HTR-8/SVneo (cell line): ENCODE measurements at places on chromosomes 12 and 14.

DNA sequence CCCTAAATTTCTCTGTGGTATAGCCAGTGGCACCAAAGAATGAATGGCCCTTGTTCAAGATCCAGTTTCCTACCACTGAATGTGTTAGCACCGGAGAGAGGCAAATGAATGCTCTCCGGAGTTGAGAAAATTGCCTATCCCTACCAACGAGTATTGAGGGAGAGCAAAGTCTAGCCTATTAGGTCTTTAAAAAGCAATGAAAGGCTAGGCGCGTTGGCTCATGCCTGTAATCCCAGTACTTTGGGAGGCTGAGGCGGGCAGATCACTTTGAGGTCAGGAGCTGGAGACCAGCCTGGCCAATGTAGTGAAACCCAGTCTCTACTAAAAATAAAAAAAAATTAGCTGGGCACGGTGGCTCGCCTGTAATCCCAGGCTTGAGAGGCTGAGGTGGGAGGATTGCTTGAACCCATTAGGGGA lies 898 bp upstream of the RAB15 start:
- DNase-seq, result no peak

DNA sequence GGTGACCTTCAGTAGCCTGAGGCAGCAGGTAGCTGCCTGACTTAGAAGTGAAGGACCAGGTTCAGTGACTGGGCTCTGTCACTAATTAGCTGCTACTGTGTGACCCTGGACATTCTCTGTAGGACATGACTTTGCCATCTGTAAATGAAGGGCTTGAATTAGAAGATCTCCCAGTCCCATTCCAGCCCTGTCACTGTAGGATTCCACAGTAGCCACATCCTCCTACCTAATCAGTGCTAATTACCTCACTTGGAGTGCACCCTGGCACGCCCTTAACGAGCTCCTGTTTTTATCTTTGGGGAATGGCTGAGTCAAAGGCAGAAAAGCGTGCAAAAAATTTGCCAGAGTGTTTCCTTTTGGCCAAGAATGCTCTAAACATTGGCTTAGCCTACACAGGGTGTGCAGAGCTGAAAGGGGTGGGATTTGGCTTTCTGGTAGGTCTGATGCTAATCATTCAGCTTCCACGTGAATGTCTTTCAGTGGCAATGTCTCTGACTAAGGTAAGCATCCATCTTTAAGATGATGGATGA lies 6.8 kb downstream of the NTF3 start:
- no peak for DNase-seq

DNA sequence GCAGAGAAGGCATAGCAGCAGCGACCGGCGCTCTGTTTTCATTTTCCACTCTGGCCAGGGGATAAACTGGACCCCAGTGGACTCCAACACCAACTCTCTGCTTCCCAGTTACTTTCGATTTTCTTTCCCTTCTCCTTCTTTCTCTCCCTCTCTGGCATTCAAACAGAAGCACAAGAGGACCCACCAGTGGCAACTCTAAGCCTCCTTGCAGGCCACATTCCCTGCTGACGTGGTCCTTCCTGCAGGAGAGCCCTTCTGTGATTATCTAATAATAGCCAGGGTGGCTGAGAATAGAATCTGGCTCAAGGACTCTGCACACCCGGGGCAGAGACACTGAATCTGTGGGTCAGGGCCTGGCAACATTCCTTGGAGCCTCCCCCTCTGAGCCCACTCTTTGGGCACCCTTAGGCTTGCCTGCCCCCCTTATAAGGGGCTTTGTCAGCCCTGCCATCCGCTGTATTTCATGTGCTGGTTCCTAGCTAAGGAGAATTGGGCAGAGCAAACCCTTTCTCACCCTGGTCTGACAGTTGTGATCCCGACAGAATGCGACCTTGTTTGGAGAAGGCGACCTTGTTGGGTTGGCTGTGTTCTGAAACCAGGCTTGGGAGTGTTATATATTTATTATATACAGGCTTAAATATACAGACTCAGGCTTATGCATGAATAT lies 8.2 kb upstream of the HOXC6 start:
- DNase-seq, result no peak

GRCh38 chr12:124073356-124074035 lies 100.5 kb downstream of the ZNF664 start:
- no peak for DNase-seq

DNA sequence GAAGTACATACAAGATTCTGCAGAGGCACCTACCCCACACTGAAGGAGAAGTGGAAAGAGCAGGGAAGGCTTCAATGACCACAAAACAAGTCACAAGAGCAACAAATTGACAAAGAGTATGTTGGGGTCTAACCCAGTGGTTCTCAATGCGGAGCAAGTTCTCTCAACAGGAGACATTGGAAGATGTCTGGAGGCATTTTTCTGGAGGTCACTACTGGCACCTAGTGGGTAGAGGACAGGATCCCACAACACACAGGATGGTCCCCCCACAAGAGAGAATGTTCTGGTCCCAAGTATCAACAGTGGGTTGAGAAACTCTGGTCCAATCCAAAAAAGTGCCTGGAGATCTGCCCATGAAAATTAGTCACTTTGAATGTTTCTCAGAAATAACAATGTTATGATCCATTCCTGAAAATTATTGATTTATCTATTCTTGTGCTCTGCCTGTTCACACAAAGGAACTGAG lies 3.4 kb downstream of the SSH1 start:
- peak; percentile 61 for DNase-seq

GRCh38 chr12:42546709-42547108 lies 42.8 kb downstream of the PRICKLE1 start:
- no peak for DNase-seq

DNA sequence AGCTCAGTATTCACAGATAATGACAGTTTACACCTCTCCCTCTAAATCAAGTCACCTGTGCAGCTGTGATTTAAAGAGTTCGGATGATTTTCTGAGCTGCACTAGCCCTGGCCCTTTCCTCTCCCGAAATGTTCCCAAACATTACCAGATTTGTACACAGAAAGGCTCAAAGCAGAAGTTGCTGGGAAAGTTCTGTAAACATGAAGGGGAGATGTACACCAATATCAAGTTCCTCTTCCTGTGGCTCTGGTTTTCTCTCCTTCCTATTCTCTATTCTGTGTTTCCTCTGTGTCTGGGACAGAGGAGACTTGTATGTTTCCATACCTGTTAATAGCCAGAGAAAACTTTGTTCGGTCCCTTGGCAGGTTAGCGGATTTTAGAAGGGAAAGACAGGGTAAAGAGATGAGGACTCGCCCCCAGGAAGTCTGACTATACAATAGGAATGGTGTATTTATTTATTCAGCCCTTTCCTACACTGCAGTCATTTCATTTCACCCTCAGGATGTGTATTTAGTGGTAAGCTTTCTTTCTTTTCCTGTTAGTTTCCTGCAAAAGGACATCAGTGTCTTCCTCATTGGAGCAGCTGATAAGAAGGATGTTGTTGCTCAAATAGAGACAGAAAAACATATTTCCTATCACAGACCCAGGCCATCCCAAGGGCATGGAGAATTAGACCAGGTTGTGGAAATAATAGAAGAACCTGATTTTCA lies 7.6 kb upstream of the NUMB start:
- DNase-seq, result no peak

GRCh38 chr12:34289431-34290380 lies 267.4 kb downstream of the ALG10 start:
- no peak for DNase-seq

- DNase-seq, result no peak
Measured at GRCh38 chr14:20179880-20180279, 10.8 kb upstream of the OR11G2 start.

DNA sequence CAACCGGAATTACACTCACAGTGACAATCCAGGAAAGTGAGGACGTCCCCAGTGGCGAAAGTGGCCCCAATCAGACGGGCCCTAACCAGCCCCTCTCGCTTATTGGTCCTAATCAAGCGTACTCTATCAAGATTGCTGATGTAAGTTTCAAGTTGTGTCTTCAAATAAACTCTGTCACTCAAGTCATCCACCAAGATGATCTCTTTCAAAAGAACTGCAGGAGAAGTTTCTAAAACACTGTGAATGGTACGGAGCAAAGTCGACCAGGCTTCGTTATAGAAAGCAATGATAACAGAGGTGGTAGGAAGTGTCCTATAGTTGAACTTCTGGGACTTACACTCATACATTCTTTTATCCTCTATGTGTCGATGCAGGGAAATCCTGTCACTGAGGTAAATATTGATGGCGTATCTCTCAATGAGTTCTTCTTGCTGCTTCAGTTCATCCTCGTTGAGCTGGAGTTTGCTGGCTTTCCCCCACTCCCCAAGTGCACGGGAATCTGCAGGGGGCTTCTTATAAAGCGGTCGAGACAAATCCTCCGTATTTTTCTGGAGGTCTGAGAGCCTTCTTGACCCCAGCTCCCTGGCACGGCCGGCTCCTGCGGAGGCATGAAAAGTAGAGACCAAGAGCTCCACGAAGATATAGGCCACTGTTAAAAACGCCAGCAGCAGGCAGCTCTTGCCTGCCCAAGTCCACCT lies 604 bp downstream of the GALNT4 start:
- DNase-seq, result no peak

GRCh38 chr14:26289891-26290486 lies 307.8 kb downstream of the NOVA1 start:
- peak; percentile 6 for DNase-seq

DNA sequence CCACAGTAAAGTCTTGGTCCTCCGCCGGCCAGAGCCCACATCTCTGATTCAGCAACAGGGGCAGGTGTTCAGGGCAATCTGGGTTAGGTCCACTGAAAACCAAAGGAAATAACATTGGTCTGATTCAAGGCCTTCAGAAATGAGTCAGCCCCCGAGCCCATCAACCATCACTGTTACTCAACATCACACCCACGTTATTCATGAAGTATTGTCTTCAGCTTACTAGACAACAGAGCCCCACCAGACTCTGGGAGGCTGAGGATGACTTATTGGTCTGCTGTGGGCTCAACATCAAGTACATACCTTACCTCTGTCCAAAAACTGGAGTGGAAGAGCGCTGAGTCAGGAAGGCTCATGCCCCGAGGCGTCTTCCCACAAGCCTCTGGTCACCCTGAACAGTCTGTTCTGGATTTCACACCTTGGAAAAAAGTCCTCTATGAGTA lies 97.5 kb downstream of the ZFP36L1 start:
- DNase-seq, result peak; percentile 100

- DNase-seq, result no peak
Measured at GRCh38 chr14:70685474-70686197, 43.9 kb downstream of the TTC9 start.

GRCh38 chr12:92992041-92992440 lies 62.9 kb upstream of the EEA1 start:
- no peak for DNase-seq

- DNase-seq, result no peak
Measured at GRCh38 chr12:87603727-87604126, 425.5 kb downstream of the C12orf50 start.

GRCh38 chr14:38079268-38079667 lies 128.4 kb upstream of the SSTR1 start:
- DNase-seq, result no peak

DNA sequence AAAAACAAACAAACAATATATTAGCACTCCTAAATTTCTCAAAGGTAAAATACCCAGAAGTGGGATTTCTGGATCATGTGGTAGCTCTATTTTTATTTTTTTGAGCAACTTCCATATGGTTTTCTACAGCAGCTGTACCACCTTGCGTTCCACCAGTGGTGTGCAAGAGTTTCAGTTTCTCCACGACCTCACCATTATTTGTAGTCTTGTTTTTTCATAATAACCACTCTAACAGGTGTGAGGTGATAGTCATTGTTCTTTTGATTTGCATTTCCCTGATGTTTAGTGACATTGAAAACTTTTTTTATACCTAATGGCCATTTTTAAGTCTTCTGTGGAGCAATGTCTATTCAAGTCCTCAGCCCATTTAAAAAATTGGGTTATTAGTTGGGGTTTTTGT lies 127.3 kb upstream of the SLC38A2 start:
- no peak for DNase-seq

DNA sequence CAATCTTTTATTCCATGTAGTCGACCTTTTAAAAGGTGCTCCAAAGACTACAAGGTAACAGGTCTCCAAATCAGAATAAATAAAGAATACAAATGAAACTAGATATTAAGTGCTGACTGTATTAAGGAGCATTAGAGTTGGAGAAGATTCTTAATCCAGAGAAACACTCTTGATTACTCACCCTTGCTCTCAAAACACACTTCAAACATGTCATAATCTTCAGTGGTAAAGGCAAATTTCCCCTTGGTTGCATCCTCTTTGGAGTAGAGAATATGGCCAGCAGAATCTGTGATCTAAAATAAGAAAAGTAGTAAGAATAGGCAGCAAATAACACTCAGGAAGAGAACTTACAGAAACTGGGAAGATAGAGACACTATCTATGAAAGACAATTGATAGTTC lies 24.6 kb downstream of the TMED10 start:
- DNase-seq, result no peak

DNA sequence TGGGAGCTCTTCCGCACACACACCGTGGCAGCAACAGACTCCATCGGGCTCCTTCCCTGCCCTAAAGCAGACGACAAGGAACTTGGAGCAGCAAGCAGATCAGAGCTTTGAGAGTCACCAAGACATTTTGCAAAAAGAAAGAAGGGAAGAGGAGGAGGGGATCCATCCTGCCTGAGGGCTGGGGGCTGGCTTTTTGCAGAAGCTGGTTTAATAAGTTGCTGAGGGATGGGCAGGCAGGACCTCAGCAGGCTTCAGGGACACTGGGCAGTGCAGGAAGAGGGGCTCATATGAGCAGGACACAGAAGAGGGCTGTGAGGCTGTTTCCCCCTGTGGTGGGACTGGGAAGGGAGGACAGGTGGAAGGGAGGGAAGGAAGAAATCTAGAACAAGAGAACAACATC lies 133.4 kb upstream of the GSC start:
- no peak for DNase-seq
